Transverse colon (tissue), 4 donors: ENCODE measurements at places on chromosomes 1 and 21. TPM values are rescaled to one million over a fixed set of nuclear protein-coding genes. Genes with fewer than 3 reads are reported as not detected.

DNA sequence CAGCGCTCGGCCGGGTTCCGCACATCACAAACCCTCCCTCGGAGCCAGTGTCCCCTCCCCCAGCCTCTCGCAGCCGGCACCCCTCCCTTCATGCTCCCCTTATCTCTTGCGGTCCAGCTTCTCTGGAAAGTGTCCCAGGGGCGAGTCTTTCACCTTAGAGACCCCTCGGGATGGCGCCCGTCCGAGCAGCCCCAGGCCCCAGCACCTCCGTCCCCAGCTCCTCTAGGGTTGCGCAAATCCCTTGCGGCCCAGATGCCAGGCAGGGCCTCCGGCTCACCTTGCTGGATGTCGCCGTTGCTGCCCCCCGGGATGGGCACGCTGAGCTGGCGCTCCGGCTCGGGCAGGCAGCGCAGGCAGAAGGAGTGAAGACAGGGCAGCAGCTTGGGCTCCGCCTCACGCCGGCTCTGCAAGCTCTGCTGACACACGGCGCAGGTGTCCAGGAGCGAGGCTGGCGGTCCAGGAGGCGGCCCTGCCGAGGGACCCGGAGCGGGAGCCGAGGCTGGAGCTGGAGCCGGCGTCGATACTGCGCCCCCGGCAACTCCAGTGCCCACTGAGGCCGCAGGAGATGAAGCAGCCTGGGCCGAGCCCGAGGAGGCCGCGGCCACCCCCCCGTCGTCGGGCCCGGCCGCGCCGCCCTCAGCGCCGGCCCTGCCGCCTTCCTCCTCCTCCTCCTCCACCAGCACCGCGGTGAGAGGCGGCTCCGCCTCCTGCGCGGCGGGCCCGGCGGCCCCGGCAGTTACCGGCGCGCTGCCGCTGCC, 550 bp downstream of the TRIM33 start:
- H3K4me1 ChIP-seq, result peaks cover 22% of the 10 kb centered on the region
- H3K4me3 ChIP-seq, result peak overlapping the region; percentile 68
- peak; percentile 51 for DNase-seq
- no peaks in the 10 kb centered on the region for H3K36me3 ChIP-seq
- peak overlapping the region; percentile 100 for H3K27ac ChIP-seq

GRCh38 chr1:246001142-246001836, 505.8 kb downstream of the SMYD3 start:
- H3K4me3 ChIP-seq, result no peak overlapping the region
- no peaks in the 10 kb centered on the region for H3K4me1 ChIP-seq

DNA sequence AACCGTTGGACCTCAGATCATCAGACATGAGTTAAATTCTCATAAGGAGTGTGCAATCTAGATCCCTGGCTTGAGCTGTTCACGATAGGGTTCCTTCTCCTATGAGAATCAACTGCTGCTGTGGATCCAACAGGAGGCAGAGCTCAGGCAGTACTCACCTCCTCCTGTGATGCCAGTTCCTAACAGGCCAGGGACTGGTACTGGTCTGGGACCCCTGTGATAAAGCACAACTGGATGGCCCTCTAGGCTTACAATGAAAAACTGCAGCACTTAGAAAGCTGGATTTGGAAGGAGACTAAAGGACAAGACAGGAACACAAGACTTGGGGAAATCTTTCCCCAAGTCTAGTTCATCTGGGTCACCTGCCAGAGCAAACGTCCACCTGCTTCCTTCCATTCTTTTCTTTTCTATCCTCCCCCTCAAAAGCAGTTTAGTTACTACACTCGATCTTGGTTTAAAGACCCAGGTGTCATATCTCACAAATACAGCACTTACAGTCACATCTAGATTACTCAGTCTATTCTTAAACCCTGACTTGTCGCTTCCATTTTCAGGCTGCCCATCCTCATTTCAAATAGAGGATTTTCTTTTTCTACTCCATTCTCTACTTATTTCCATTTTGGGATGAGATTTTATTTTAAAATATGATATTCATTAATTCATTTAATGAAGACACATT, 59.8 kb downstream of the PTPN14 start:
- H3K27me3 ChIP-seq, result no peaks in the 10 kb centered on the region
- DNase-seq, result no peak
- no peaks in the 10 kb centered on the region for H3K4me1 ChIP-seq
- no peak overlapping the region for H3K4me3 ChIP-seq
- H3K27ac ChIP-seq, result no peak overlapping the region
- no peaks in the 10 kb centered on the region for H3K36me3 ChIP-seq

DNA sequence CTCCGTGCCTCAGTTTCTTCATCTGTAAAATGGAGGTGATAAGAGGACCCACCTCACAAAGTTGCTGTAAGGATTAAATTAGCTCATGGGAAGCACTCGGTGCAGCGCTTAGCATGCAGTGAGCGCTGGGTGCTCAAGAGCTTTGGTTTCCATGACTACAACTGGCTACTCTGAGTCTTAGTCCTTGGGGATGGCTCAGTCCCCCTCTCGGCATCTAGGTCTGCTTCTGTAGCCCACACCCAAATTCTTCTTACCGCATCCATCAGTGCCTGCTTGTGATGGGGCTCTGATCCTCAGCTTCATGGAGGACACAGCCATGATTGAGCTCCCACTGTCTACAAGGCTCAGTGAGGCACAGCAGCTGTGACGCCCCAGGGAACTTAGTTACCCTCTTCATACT, 159.0 kb downstream of the ACTL8 start:
- no peak overlapping the region for H3K4me3 ChIP-seq
- H3K36me3 ChIP-seq, result no peaks in the 10 kb centered on the region
- peaks cover 84% of the 10 kb centered on the region for H3K27me3 ChIP-seq
- no peak for DNase-seq
- no peak overlapping the region for H3K27ac ChIP-seq

DNA sequence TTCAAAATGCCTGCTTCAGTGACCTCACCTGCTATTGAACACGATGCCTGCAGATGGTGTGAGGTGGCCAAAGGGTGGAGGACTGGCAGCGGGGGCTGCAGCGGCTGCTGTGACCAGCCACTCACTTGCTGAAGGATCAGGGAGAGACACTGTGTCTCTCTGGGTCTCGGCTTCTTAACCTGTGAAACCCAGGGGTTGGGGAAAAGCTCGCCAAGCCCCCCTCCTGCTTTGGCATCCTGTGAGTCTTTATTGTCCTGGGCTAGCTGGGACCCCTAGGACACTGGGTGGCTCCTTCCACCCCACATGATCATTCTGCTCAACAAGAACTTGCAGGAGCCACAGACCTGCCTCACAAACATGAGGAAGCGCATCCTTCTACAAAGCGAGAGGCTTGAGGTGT, 112.8 kb downstream of the SIM2 start:
- DNase-seq, result no peak
- no peak overlapping the region for H3K4me3 ChIP-seq
- H3K27me3 ChIP-seq, result no peaks in the 10 kb centered on the region
- no peak overlapping the region for H3K27ac ChIP-seq

Gene FAM167B
- not detected for total RNA-seq

Gene FALEC
- total RNA-seq, result not detected

Gene MAP10
- total RNA-seq, result 2.3 TPM

Gene NEK2
- total RNA-seq, result 4.9 TPM

Gene IL23R
- total RNA-seq, result not detected

Gene S100A7
- not detected for total RNA-seq

Gene A3GALT2
- total RNA-seq, result not detected
